ENCODE measurements at places on chromosomes 13 and 19. TPM values are rescaled to one million over a fixed set of nuclear protein-coding genes. Genes with fewer than 3 reads are reported as not detected.

The GARIN5B gene
- 0.04 TPM for polyA plus RNA-seq

The FGF21 gene
- polyA plus RNA-seq: not detected

The GTF2F1 gene
- 74.5 TPM for polyA plus RNA-seq

GRCh38 chr13:95256091-95256490 lies 45.2 kb downstream of the ABCC4 start:
- DNase-seq: no peak

- DNase-seq: peak; percentile 89
Measured at GRCh38 chr13:23794267-23795161, 94.7 kb downstream of the MIPEP start.

GRCh38 chr19:53896682-53897081 lies 12.4 kb upstream of the CACNG7 start:
- no peak for DNase-seq

Measured in right lung (tissue), 10 donors.